ENCODE measurements at places on chromosomes 1 and 21.

DNA sequence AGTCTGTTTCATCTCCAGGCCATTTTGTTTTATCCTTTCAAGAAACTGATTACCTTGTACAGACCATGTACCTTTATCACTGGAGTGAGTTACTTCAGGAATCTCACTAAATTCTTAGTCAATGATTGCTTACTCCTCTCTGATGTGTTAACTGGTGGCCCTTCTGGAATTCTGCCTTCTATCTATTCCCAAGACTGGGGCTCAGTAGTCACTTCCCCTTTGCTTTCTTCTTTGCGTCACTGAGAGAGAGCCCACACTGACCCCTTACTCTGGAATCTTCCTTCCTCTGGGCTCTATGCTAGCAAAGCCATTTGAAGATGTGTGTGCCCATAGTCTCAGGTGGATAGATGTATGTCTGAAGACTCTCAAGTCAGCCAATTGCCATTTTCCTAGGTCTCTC is 34.6 kb downstream of the XCL2 start:
- DNase-seq = no peak
- H3K27ac ChIP-seq = no peak overlapping the region
- H3K4me3 ChIP-seq = no peak overlapping the region
- H3K36me3 ChIP-seq = peaks cover 11% of the 10 kb centered on the region
- no peaks in the 10 kb centered on the region for H3K27me3 ChIP-seq
- peaks cover 74% of the 10 kb centered on the region for H3K4me1 ChIP-seq

- H3K4me3 ChIP-seq = no peak overlapping the region
- H3K4me1 ChIP-seq = no peaks in the 10 kb centered on the region
- DNase-seq = no peak
- no peaks in the 10 kb centered on the region for H3K27me3 ChIP-seq
- H3K27ac ChIP-seq = no peak overlapping the region
Observed at GRCh38 chr1:195899762-195900352, 708.4 kb downstream of the KCNT2 start.

DNA sequence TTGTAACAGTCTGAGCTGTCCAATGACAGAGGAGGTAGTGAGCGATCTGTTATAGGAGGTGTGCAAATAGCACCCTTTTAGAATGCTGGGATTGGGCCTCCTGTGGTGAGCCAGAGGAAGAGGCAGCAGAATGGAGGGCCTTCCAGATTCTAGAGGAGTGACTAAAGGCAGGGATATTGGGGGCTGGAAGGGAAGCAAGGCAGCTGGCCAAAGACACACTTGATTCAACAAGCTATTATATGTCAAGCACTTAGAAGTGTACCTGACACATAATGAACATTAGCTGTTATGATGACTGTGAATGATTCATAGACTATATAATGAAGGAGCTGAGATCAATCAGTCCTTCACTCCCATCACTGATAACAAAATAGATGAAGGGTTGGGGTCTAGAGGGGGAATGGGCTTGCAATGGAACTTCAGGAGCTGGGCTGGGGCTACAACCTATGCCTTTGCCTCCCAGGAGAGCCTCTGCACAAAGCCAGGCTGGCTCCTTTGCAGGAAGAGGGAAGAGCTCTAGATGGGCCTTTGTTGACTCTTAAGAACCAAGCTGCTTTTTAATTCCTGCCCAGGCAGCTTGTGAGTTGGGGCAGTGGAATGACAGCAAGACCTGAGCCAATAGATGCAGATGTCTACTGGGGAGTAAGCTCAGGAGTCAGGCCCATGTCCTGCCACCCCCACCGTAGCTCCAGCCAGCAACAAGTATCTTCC is 2.3 kb upstream of the MKNK1 start:
- no peak for DNase-seq
- peak overlapping the region; percentile 48 for H3K4me3 ChIP-seq
- peaks cover 61% of the 10 kb centered on the region for H3K4me1 ChIP-seq
- H3K27ac ChIP-seq = no peak overlapping the region

- H3K27me3 ChIP-seq = no peaks in the 10 kb centered on the region
- H3K27ac ChIP-seq = no peak overlapping the region
- H3K4me1 ChIP-seq = peaks cover 3% of the 10 kb centered on the region
- no peak for DNase-seq
Observed at GRCh38 chr1:89974696-89975470, 20.0 kb upstream of the ZNF326 start.

GRCh38 chr21:16983420-16983819 is 529.4 kb upstream of the CXADR start:
- H3K27ac ChIP-seq = no peak overlapping the region
- no peaks in the 10 kb centered on the region for H3K27me3 ChIP-seq
- H3K36me3 ChIP-seq = no peaks in the 10 kb centered on the region
- H3K4me1 ChIP-seq = no peaks in the 10 kb centered on the region
- no peak overlapping the region for H3K4me3 ChIP-seq

- DNase-seq = no peak
- H3K36me3 ChIP-seq = peaks cover 76% of the 10 kb centered on the region
- H3K27me3 ChIP-seq = no peaks in the 10 kb centered on the region
- H3K27ac ChIP-seq = no peak overlapping the region
- no peak overlapping the region for H3K4me3 ChIP-seq
- peaks cover 15% of the 10 kb centered on the region for H3K4me1 ChIP-seq
Observed at GRCh38 chr1:42240966-42241755, 76.6 kb upstream of the GUCA2A start.

GRCh38 chr1:11929849-11930248 is 3.6 kb upstream of the KIAA2013 start:
- no peak for DNase-seq
- no peak overlapping the region for H3K4me3 ChIP-seq
- no peaks in the 10 kb centered on the region for H3K27me3 ChIP-seq
- H3K36me3 ChIP-seq = no peaks in the 10 kb centered on the region
- peaks cover 21% of the 10 kb centered on the region for H3K4me1 ChIP-seq

GRCh38 chr1:28437264-28437923 is 67.9 kb downstream of the PHACTR4 start:
- no peak for DNase-seq
- H3K27me3 ChIP-seq = no peaks in the 10 kb centered on the region
- peak overlapping the region; percentile 18 for H3K4me3 ChIP-seq
- H3K27ac ChIP-seq = no peak overlapping the region
- peaks cover 23% of the 10 kb centered on the region for H3K4me1 ChIP-seq

DNA sequence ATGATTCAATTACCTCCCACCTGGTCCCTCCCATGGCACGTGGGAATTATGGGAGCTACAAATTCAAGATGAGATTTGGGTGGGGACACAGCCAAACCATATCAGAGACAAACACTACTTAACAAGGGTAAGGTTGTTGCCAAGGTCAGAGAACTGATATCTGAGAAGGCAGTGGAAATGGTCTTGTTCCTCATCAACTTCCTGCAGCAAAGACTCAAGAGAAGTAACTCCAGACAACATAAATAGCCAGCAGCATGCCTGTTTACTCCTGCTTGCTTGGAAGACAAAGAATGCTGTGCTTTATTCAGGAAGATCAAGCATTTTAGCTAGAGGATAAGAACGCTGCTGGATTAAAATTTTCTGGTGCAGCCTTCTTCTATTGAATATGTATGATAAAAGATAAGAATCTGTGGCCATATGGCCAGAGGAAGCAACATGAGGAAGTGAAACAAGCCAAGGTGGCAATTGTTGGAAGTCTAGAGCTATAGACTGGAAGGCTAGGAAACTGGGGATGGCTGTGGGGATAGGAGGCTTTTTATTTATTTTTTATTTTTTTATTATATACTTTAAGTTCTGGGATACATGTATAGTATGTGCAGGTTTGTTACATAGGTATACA is 36.4 kb downstream of the DDAH1 start:
- no peak overlapping the region for H3K27ac ChIP-seq
- no peak for DNase-seq
- H3K4me3 ChIP-seq = no peak overlapping the region
- H3K36me3 ChIP-seq = no peaks in the 10 kb centered on the region
- H3K4me1 ChIP-seq = no peaks in the 10 kb centered on the region

GRCh38 chr1:1120096-1120495 is 4.2 kb upstream of the C1orf159 start:
- peaks cover 8% of the 10 kb centered on the region for H3K27me3 ChIP-seq
- H3K27ac ChIP-seq = no peak overlapping the region
- DNase-seq = no peak
- no peak overlapping the region for H3K4me3 ChIP-seq
- no peaks in the 10 kb centered on the region for H3K36me3 ChIP-seq

- H3K27ac ChIP-seq = no peak overlapping the region
- no peak overlapping the region for H3K4me3 ChIP-seq
- DNase-seq = no peak
- peaks cover 58% of the 10 kb centered on the region for H3K27me3 ChIP-seq
- peaks cover 2% of the 10 kb centered on the region for H3K36me3 ChIP-seq
Observed at GRCh38 chr1:234197839-234198238, 175.4 kb upstream of the COA6 start.

- no peak overlapping the region for H3K4me3 ChIP-seq
- H3K27ac ChIP-seq = no peak overlapping the region
- H3K27me3 ChIP-seq = peaks cover 7% of the 10 kb centered on the region
- DNase-seq = no peak
Observed at GRCh38 chr1:94094469-94095111, 26.4 kb downstream of the ABCA4 start.

- H3K27ac ChIP-seq = no peak overlapping the region
- no peaks in the 10 kb centered on the region for H3K27me3 ChIP-seq
- H3K4me3 ChIP-seq = no peak overlapping the region
- H3K4me1 ChIP-seq = no peaks in the 10 kb centered on the region
- no peak for DNase-seq
Observed at GRCh38 chr1:4315202-4315601, 339.2 kb upstream of the AJAP1 start.

DNA sequence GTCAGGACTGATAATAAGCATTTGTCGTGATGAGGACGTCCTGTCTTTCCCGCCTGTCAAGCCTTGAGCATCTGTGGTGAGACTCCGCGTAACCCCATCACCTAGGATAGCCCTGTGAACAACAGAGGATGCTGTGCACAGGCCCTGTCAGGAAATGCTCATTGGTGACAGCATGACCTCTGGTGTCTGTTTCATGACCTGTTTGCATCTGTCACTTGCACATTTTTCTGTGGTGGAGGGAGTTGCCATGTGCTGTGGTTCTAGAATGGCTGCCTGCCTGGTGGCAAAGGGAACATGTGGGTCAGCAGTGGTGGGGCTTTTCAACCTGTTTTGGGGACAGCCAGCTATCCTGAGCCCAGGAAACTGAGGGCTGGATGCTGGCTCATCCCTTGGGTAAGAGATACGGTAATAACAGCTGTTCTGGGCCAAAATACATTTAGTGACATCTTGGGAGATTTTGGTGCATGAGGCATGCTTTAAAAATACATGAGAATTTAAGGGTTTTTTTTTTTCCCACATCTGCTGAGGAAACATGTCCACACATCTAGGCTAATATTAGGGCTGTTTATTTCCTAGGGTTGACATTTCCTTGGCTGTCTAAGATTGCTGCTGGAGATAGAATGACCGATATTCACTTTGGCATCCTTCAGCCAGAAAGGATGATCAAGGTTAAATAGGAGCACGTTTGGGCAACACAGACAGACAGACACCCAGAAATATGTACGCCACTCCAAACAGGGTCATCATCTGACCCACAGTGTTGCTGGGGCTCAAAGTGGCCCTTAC is 52.9 kb downstream of the KCNC4 start:
- peaks cover 3% of the 10 kb centered on the region for H3K27me3 ChIP-seq
- no peaks in the 10 kb centered on the region for H3K36me3 ChIP-seq
- peaks cover 5% of the 10 kb centered on the region for H3K4me1 ChIP-seq
- H3K27ac ChIP-seq = no peak overlapping the region

DNA sequence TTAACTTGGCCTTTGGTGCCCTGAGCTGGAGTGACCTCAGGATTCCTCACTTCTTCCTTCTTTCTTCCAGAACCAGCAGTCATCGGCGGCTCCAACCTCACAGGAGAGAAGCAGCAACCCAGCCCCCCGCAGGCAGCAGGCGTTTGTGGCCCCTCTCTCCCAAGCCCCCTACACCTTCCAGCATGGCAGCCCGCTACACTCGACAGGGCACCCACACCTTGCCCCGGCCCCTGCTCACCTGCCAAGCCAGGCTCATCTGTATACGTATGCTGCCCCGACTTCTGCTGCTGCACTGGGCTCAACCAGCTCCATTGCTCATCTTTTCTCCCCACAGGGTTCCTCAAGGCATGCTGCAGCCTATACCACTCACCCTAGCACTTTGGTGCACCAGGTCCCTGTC is 6.3 kb upstream of the OLFML3 start:
- no peak for DNase-seq
- H3K4me1 ChIP-seq = peaks cover 38% of the 10 kb centered on the region
- H3K27ac ChIP-seq = no peak overlapping the region
- H3K36me3 ChIP-seq = peaks cover 60% of the 10 kb centered on the region

GRCh38 chr1:163836481-163836880 is 514.7 kb downstream of the NUF2 start:
- H3K36me3 ChIP-seq = no peaks in the 10 kb centered on the region
- H3K4me3 ChIP-seq = no peak overlapping the region

DNA sequence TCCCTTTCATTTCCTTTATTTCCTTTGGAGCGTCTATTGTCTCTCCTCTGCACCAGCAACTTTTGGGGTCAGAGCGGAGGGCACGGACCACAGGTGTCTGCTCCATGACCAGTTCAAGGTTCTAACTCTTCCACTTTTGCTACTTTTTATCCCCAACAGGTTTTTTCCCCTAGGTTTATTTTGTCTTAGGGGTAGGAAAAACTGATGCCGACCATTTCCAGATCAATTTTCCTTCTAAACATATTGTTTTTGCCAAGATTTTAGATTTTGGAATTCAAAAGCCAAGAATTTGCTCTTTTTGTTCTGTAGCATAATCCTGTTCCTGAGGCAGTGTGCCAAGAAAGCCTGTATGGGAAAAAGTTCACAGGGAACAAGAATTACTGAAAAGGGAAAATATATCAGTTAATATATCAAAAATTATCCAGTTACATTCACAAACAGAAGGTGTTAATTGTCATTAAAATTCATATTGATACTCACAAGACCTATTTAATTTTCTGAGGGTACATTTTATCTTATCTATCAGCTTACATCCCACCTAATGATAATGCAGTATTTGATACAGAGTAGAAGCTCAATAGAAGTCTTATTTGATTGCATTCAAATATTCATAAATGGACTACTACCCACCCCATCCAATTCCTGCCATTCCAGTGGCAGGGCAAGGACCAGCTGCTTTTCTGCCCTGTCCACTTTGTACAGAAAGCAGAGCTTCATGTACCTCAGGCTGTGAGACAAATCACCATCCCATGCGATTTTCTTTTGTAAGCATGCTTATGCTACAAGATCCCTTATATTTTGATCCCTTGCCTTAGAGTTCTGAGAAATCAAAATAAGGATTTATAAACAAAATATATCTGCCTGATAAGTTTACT is 31.2 kb downstream of the TSEN15 start:
- H3K36me3 ChIP-seq = peaks cover 2% of the 10 kb centered on the region
- H3K4me1 ChIP-seq = no peaks in the 10 kb centered on the region
- no peak overlapping the region for H3K4me3 ChIP-seq
- H3K27me3 ChIP-seq = no peaks in the 10 kb centered on the region
- no peak for DNase-seq

All from activated CD4-positive, alpha-beta T cell treated with anti-CD3 and anti-CD28 coated beads, Interleukin-2, amount 10 ng/mL, durations not matched to agents 7 days and 5 days (primary cell).